Stimulated activated naive CD4-positive, alpha-beta T cell treated with Interleukin-2 at 50 U/mL for 16 hours (primary cell): ENCODE measurements at places on chromosomes 4 and X.

GRCh38 chrX:46860557-46860956 lies 23.7 kb downstream of the RP2 start:
- DNase-seq, result no peak

DNA sequence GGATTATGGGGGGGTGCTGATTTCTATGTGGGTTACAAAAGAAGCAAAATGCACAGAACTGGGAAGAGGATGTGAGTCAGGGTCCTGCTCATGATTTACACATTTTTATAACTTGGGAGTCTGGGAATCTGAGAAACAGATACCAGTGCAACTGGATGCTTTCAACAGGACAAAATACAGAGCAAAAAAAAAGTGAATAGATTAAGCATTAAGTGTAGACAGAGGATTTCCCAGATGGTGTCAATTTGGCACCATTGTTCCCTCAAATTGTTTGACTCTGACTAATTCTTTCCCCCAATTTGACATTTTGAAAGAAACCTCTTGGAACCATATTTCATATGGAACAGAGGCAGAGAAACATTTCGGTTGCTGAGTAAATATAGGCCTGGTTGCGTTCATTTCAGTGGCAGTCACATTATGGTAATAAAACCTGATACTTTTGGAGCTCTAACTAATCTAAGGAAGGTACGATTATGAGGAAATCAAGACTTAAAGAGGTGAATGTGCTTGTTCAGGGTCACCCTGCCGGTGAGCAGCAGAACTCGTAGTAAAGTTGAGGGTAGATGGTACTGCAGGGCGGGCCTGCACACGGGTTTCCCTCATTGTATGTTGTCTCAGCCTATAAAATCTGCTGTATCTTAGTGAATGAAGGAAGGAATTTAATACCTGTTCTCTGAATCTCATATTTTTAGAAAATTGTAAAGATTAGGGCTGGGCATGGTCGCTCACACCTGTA lies 18.7 kb upstream of the CDKL5 start:
- DNase-seq, result no peak

- no peak for DNase-seq
Observed at GRCh38 chr4:118942465-118942864, 53.8 kb downstream of the SYNPO2 start.

DNA sequence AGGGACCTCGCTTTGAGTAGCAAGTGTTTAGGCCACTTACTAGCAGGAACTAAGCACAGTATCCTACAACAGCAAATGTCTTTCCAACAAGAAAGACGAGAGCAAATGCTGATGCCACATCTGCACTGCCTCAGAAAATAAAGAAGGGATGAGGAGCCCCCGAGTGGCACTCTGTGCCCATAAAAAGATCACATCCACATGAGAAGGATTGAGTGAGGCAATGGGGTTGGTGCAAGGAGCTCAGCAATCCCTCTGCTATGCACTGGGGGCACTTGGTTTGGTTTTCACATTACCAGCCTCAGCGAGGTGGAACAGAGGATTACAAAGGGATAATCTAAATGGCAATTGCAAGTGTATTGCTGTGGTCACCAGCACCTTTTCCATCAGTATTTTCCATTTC lies 252.8 kb upstream of the SLC7A11 start:
- DNase-seq, result no peak

DNA sequence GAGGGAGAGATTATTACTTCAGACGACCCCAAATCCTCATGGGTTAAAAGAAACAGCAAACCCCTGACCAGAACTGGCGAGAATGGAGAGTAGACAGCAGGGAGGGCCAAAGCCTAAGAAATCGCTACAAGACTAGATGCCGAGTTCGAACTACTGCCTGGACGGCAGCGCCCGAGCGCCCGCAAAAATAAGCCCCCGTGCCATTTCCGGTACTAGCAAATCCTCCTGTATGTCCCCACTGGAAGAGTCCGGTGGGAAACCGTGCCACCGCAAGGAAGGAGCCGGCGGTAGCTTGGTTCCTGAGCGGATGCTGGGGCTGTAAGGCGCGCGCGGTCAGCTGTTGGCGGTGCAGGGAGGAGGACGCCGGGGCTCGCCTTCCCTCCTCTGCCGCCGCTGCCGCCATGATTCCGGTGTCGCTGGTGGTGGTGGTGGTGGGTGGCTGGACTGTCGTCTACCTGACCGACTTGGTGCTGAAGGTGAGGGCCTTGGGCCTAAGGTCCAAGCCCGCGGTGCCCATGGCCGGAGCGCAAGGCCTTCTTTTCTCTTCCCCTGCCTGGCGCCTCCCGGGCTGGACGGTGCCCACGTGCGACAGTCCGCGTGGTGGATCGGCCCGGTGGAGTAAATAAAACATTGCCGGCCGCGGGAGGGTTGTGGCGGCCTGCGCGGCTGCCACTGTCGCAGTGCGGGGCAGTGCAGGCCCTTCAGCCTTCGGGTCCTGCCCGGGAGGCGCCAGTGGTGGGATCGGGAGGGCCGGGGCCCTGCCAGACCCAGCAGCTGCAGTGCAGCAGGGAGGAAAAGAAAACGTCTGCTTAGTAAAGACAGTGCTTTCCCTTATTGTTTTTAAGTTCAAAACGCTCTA lies at the start of gene MBTPS2:
Gene MBTPS2, plus strand, starts transcription at position 284 of the 859 bp plus-strand sequence. Its CDS starts 118 bp downstream, at position 402.
- peak; percentile 71 for DNase-seq

DNA sequence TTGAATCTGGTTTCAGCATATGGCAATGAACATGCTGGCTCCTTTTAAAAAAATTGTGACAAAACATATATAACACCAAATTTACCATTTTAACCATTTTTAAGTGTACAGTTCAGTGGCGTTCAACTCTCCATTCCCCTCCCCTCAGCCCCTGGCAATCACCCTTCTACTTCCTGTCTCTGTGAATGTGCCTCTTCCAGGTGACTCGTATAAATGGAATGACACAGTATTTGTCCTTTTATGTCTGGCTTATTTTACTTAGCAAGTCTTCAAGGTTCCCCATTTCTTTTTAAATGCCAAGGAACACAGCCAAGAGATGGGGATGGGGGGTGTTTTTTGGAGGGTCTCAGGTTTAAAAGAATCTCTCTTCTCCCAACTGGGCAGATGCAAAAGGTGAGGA lies 35.4 kb upstream of the BCLAF3 start:
- no peak for DNase-seq

DNA sequence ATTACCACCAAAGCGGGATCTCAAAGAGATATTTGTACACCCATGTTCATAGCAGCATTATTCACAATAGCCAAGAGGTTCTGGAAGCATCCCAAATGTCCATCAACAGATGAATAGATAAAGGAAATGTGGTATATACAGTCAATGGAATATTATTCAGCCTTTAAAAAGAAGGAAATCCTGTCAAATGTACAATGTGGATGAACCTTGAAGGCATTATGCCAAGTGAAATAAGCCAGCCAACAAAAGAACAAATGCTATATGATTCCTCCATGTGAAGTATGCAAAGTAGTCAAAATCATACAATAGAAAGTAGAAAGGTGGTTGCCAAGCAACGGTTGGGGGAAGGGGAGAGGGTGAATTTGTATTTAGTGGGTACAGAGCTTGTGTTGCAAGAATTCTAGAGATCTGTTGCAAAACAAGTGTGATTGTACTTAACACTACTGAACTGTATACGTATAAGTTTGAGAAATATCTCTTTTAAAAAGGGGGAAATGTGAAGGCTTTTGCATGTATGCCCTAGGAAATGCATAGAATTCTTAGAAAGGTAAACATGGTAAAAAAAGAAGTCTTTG lies 5.0 kb upstream of the ZRSR2 start:
- DNase-seq, result no peak

- DNase-seq, result no peak
Observed at GRCh38 chrX:72492499-72492898, 80.1 kb downstream of the HDAC8 start.

DNA sequence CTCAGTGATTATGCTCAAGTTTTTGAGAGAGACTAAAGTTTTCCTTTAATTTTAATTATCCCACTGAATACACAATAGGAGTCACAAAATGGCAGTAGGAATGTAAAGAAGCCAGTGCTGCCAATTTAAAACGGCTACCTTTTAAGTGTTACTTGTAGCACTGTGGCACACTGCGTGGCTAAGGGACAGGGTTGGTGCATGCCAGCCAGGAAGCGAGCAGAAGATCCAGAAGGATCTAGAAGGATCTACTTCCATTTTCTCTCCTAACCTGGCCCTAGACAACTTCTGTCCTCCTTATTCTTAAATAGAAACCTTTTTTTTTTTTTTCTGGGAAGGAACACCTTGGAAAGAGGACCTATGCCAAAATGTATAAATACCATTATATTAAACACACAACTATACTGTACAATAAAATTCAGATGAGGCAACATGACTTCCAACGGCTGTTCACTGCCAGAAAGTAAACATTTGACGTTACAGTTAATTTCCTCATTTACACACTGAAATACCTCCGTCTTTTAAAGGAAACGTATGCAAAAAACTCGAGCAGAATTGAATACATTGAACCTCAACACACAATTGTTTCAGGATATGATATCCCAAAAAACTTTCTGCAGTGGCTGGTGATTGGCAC lies 2.7 kb downstream of the USP26 start:
- no peak for DNase-seq

GRCh38 chr4:82430964-82431745 lies 765 bp downstream of the ENOPH1 start:
- peak; percentile 28 for DNase-seq

- DNase-seq, result no peak
Observed at GRCh38 chrX:10325611-10326010, 168.8 kb downstream of the CLCN4 start.

GRCh38 chr4:61350932-61351331 lies 150.8 kb downstream of the ADGRL3 start:
- DNase-seq, result no peak

- DNase-seq, result no peak
Observed at GRCh38 chrX:69562904-69563578, 52.9 kb upstream of the EDA start.

DNA sequence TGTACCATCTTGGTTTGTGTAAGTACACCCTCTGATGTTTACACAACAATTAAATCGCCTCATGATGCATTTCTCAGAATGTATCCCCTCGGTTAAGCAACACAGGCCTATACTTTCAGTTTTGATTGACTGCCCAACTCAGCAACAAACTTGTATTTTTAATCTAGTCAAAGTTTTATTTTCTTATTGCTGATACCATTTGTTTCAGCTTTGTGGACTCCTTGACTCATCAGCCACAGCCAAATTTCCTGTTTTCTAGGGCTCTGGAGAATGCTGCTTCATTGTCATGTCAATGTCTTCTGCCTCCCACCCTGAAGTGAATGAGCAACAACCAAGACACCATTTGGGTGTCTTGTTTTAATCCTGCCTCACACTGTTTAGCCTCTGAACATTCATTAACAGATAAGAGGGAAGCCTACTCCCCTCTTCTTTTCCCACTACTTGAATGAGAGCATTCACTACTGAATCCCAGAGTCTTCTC lies 14.0 kb downstream of the BBS12 start:
- DNase-seq, result no peak

DNA sequence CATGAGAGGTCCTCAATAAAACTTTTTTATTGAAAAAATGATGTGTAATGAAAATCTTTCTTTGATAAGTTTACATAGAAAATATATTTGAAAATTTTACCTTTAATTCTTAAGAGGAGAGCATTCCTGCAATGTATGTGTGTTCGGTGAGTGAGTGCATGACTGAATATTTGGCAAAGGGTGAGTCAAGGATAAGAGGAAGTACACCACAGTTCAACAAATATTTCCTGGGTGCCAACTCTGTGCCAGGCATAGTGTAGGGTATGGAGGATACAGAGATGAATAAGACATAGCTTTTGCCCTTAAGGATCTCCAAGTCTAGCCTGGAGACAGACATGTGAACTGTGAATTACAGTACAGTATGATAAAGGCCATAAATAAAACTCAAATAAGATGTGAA lies 84.7 kb upstream of the GPR101 start:
- DNase-seq, result no peak

DNA sequence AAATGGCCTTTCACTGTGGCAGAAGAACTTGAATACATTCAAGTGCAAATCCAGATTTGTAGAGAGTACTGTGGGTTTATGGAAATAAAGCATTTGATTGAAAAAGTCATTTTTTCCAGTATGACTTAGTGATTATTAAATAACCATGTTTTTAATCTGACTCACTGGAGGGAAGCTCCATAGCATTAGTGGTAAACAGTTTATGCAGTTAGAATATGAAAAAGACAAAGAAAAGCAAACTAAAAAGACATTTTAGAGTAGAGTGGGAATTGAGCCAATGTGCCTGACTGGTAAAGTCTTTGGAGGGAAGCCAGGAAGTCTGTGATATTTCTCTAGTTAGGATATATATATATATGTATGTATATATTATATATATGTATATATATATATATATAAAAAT lies 53.4 kb downstream of the FAT4 start:
- DNase-seq, result no peak

GRCh38 chr4:28357990-28358389 lies 1497.3 kb downstream of the STIM2 start:
- no peak for DNase-seq

- no peak for DNase-seq
Observed at GRCh38 chrX:16207634-16208033, 40.4 kb downstream of the MAGEB17 start.

- no peak for DNase-seq
Observed at GRCh38 chr4:140239311-140239710, 85.3 kb upstream of the MAML3 start.

DNA sequence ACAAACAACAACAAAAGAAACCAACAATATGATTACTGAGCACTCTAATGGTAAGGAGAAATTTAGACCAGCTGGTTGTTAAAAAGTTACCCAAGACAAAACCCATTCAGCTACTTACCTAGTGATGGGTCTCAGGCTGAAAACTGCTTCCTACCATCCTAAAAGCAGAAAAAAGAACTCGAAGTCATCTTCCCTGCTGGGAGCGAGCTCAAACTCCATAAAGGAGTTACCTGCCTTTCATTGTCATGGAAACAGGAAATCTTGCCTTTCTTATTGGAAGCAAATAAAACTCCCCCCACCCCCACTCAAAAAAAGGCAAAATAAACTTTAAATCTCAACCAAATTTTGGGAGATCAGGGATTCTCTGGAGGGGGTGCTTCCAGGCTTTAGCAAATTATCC lies 1478.3 kb downstream of the C4orf33 start:
- no peak for DNase-seq

DNA sequence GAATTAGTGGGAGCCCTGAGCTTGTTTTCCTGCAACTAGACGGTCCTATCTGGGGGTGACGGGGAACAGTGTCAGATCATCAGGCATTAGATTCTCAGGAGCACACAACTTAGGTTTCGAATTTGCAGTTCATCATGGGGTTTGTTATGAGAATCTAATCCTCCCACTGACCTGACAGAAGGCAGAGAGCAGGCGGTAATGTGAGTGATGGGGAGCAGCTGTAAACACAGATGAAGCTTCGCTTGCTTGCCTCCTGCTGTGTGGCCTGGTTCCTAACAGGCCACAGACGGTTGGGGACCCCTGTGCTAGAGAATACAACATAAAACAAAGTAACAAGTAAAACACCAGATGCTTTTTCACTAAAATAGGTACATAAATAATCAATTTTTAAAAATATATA lies 86.2 kb upstream of the BLTP1 start:
- no peak for DNase-seq
